ENCODE measurements at places on chromosomes 7 and 10. TPM values are rescaled to one million over a fixed set of nuclear protein-coding genes. Genes with fewer than 3 reads are reported as not detected.

GRCh38 chr7:46512891-46513413 is 591.9 kb upstream of the IGFBP3 start:
- peak; percentile 39 for DNase-seq

The SLC26A5 gene
- polyA plus RNA-seq: 0.75 TPM

- DNase-seq: no peak
Measured at GRCh38 chr10:102596506-102596971, 47.7 kb upstream of the TRIM8 start.

The ANKRD30A gene
- polyA plus RNA-seq: not detected

DNA sequence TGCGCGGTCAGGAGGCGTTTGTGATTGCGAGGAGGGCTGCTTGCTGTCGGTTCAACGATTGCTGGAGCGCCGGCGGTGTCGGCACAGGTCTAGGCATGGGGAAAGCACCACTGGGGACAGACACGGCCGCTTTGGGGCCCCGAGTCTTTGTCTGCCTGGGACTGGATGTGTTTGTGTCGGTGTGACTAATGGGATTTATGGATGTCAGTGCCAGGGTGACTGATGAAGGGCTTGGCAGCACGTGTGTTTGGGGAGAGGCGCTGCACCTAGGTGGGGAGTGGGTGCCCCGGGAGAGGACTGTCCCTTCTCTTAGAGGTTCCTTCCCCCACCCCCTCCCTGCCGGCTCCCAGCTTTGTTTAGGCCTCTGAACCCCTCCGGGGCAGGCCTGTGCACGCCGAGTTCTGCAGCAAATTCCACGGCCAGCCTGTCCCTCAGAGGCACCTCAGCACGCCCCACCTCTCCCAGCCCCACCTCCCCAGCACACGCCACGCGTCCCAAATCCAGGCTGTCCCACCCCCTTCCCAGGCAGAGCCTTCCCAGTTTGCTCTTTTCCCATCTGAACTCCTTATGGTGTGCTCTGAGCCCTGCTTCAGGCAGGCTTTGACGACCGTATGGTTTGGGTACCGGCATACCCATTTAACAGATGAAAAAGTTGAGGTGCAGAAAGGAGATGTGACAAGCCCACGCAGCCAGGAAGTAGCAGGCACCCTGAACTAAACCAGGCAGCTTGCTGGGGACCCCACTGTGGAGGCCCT is 6.4 kb upstream of the TNRC18 start:
- DNase-seq: no peak

The SRRM3 gene
- 2.1 TPM for polyA plus RNA-seq

GRCh38 chr7:128679920-128680319 is 7.8 kb downstream of the GARIN1A start:
- no peak for DNase-seq

DNA sequence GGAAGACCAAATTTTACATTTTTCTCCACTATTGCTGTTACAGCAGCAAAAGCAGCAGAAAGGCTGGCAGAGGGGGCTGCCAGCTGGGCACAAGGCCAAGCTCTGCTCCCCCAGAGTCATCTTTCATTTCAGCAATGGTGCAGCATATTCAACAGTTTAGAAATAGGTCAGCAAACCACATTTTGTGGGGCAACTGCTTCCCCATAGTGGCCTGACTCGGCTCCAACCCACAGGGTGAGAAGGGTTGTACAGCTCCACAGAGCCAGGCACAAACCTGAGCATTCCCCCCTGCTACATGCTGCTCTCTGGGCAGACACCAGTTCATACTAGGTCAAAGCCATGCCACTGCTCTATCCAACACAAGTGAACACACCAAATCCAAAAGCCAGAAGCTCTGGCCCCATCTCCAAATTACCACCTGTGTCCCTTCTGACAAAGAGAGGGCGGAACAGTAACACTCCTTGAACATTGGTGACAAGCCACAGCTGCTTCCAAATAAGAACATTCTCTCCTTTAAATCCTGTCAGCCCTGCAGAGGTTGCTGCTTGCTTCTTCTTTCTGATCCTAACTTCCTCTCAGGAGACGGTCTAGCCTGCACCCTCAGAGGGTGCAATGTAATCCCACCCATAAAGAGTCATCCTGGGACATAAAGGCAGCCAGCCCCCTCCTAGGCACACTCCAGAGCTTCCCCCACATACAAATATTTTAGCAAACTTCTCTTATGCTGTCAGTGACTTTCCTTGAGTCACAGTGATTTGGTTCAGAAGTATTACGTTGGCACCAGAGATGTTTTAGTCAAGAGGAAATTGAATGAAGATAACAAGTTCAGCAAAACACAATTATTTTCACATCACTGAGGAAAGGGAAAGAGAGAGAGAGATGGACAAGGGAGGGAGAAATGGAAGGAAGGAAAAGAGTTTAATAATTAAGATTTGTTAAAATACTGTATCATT is 39.0 kb upstream of the SLIT1 start:
- no peak for DNase-seq

DNA sequence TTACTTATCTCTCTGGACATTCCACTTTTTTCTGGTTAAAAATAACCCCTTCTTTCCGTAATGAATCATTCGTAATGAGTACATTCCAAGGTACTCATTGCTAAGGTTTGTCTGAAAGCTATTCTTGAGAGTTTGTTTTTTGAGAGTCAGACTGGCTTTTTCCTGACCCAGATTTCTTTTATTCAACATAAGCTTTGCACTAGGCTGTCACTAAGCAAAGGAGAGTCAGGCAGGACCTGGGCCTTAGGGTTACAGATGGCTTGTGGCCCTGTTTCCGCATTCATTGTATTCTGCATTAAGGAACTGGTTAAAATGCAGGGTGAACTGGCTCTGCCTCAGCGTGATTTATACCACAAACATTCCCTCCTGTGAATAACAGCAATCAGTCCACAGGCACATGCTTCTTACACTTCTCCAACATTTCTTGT is 84.1 kb downstream of the POM121L12 start:
- DNase-seq: peak; percentile 25

The MINDY4 gene
- polyA plus RNA-seq: 12.2 TPM

GRCh38 chr7:158885624-158886023 is 29.3 kb downstream of the DYNC2I1 start:
- DNase-seq: no peak

- no peak for DNase-seq
Measured at GRCh38 chr10:27601503-27601902, 97.4 kb downstream of the RAB18 start.

All from left kidney (tissue), 8 donors.